ENCODE measurements at places on chromosomes 13 and 19.

GRCh38 chr13:30618930-30619279 lies 1.2 kb downstream of the USPL1 start:
- no peak for DNase-seq

DNA sequence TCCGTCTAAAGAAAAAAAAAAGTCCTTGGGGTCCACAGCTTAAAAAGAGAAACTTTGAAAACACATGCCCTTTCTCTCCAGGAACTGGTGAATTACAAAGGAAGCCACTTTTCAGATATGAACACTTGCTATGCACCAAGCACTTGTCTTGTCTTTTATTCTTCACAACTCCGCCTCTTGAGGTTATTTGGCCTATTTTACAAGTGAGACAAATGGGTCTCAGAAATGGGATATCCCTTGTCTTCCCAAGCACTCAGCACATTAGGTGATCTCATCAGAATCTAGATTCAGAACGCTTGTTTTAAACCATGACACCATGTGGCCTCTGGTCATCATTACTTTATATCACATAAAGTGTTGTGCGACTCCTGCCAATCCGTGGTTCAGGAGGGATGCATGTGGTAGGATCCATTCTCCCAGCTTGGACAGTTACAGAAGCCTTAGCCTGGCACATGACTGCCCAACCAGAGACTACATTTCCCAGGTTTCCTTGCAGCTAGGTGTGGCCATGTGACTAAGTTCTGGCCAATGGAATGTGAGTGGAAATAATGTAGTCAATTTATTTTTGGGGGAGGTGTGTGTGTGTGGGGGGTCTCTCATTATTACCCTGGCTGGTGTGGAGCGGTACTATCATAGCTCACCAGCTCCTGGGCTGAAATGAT lies 13.9 kb downstream of the TSKS start:
- no peak for DNase-seq

GRCh38 chr13:81540777-81541176 lies 1199.9 kb upstream of the SPRY2 start:
- no peak for DNase-seq

GRCh38 chr13:28329395-28330158 lies 165.4 kb downstream of the FLT1 start:
- DNase-seq, result no peak

- no peak for DNase-seq
Measured at GRCh38 chr13:32830336-32831031, 185.7 kb upstream of the KL start.

- no peak for DNase-seq
Measured at GRCh38 chr13:94160875-94161274, 318.6 kb downstream of the DCT start.
